AG04449 (cell line): ENCODE measurements at places on chromosomes 16 and 17.

GRCh38 chr17:7947651-7948050 lies 15.6 kb downstream of the CNTROB start:
- DNase-seq: no peak

DNA sequence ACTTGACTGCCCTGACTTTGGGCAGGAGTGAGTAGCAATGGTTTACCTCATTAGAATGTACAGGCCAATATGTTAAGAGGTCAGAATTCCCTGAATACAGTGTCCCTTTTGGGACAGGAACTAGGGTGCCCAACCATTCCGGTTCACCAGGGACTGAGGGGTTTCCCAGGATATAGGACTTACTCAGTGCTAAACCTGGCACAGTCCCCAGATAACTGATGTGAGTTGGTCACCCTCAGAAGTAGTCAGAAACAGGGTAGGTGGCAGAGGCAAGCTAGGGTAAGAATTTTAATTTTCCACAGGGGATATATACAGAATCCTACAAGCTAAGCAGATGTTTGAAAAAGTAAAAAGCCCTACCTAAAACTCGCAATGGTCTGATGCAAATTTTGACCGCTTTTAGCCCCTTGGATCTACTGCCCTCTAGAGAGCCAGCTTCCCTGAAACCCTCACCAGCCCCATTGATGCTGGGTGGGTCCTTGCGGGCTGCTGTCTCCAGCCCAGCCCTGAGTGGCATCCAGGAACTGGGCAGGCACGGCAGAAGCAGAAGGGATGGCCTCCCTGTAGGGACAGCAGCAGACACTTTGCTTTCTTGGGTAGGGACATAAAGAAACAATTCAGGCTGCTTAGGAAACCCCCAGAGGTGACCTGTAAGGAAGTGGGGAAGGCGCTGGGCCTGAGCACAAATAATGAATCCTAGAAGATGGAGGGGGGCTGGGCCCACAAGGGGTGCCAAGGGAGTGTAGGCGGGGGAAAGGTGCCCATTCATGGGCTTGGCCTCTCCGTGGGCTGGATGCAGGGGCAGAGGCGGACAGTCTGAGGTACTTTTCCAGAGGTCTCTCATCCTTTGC lies 434.8 kb downstream of the SLC39A11 start:
- DNase-seq: no peak

DNA sequence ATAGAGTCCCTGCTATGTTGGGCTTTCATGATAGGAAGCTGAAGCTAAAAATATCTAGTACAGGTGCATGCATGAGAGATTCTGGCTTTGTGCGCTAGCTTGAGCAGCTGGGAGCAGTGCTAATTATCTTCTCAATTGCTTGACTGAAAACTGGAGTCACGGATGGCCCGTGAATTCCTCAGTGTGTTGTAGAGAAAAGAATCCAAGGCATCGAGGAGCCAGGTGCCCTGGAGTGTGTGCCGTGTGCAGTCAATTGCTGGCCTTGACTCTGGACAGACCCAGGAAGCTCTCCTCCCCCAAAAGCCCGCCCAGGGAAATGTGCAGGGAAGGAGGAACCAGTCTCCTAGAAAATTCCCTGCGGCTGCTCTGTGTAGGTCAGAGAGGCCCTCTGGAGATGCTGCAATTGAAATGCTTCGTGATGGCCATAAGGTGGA lies 14.2 kb downstream of the LGALS3BP start:
- DNase-seq: no peak

- DNase-seq: no peak
Observed at GRCh38 chr16:9322769-9323168, 231.3 kb downstream of the HAPSTR1 start.

DNA sequence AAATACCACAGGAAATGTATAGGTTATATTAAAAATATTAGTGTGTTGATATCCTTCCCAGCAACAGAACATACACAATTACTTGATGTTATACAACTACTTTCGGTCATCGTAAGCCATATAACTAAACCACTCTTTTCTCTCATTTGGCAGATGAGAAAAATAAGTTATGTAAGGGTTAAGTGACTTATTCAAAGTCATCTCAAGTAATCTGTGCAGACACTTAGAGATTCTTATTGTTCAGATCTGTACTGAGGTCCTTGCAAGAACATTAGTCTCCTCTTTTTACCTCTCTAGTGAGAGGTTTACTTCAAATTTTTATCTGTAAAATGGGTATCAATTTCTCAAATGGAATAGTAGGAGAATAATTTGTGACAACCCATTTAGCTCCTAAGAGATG lies 15.0 kb downstream of the NACA2 start:
- no peak for DNase-seq
